Mesothelial cell of epicardium (in vitro differentiated cells): ENCODE measurements at places on chromosomes 16 and 17. TPM values are rescaled to one million over a fixed set of nuclear protein-coding genes. Genes with fewer than 3 reads are reported as not detected.

ZG16B gene
- total RNA-seq: 0.51 to 1.5 TPM (median 0.70 TPM) in 3 replicates

LRRC75A gene
- total RNA-seq: 4.0 to 4.5 TPM (median 4.3 TPM) in 3 replicates

PHOSPHO1 gene
- total RNA-seq: 0.25 to 0.40 TPM in 2 of 3 replicates, not detected in the other

DNA sequence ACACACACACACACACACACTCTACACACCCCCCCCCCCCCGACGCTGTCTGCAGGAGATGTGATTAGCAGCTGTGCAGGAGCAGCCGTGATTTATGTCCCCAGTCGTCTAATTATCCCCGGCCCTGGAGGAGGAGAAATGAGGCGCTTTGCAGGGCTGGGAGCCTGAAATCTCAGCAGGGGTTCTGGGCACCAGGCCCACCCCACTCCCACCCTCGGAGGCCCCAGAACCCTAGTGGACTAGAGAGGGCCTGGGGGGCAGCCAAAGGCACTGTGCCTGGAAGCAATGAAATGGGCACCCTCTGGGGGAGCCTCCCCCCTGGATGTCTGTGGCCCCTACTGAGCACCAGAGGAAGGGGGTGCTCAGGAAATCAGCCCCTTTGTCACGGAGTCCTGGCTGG lies 134.2 kb upstream of the CIBAR2 start:
- H3K4me3 ChIP-seq: no peak overlapping the region
- no peak overlapping the region for H3K27ac ChIP-seq
- peaks cover 1% of the 10 kb centered on the region for H3K36me3 ChIP-seq
- peaks cover 20% of the 10 kb centered on the region for H3K4me1 ChIP-seq

GRCh38 chr16:24367186-24367710 lies 111.1 kb downstream of the CACNG3 start:
- no peaks in the 10 kb centered on the region for H3K4me1 ChIP-seq
- no peak overlapping the region for H3K27ac ChIP-seq
- H3K36me3 ChIP-seq: no peaks in the 10 kb centered on the region

DNA sequence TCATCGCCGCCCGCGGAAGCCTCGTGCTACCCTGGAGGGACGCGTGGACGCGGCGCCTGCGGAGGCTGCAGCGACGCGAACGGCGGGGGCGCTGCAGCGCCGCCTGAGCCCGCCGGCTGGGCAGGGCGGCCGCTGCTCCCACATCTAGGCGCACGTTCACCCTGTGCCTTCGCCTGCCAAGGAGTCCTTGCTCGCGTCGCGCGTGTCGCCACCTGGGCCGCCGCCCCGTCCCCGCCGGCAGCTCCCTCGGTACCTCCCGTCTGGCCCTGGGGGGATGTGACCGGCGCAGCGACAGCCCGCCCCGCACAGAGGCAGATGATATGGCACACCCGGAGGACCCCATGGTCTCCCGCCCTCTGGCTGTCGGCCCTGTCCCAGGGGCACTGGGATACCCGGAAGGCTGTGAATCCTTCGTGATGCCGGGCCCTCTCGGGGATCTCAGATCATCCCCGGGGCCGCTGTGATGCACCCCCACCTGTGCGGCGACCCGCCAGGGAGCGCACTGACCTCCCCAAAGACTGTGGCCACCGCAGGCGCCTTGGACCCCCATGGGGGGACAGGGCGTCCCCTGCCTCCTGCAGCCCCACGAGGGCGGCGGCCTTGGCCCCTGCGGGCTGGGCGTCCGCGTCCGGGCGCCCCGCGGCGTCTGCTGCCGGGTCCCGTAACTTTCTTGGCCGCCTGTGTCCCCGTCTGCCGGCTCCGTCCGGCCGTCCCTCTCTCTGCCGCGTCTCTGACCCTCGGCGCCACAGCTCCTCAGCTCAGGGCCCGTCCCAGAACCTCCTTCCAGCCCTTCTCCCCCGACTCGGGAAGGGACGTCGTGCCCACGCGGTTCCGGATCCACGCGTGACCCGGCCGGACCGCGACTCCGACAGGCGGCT lies 689 bp upstream of the TBC1D24 start:
- H3K36me3 ChIP-seq: no peaks in the 10 kb centered on the region
- peaks cover 3% of the 10 kb centered on the region for H3K27me3 ChIP-seq
- peak; percentile 58 for DNase-seq
- peaks cover 33% of the 10 kb centered on the region for H3K4me1 ChIP-seq
- peak overlapping the region; percentile 65 for H3K4me3 ChIP-seq
- H3K27ac ChIP-seq: no peak overlapping the region

GRCh38 chr16:81738783-81739496 lies 40.2 kb upstream of the PLCG2 start:
- H3K27me3 ChIP-seq: peaks cover 8% of the 10 kb centered on the region
- no peak for DNase-seq
- H3K4me1 ChIP-seq: peaks cover 7% of the 10 kb centered on the region
- no peak overlapping the region for H3K27ac ChIP-seq
- H3K36me3 ChIP-seq: no peaks in the 10 kb centered on the region

DNA sequence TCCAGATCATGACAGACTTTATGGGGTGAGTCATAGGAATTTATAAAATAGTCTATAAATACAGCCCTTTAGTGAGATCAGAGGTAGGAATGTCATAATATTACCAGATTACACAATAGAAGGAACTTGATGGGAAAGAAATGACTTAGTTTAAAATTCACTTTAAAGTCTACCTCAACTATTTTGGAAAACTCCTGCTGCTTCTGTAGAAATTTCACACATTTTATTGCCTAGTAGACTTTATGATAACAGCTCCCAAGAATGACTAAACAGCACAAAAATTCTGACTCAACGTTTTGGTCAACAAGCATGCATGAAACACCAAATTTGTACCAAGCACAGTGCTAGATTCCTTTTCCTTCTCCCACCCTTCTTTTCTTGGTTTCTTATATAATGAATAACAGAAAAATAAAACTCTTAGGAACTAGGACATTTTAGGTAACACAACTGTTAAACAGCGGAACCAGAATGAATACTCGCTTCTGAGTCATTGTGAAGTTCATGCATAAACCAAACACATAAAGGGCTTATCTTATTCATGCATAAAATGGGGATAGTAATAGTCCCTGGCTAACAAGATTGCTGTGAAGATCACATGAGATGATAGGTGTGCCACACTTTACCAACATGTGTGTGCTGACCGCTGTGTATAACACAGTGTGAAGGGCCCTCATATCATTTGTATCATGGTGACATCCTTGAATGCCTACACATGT lies 243.9 kb downstream of the CDH8 start:
- H3K4me1 ChIP-seq: peaks cover 17% of the 10 kb centered on the region
- H3K4me3 ChIP-seq: no peak overlapping the region
- H3K36me3 ChIP-seq: peaks cover 2% of the 10 kb centered on the region

DNA sequence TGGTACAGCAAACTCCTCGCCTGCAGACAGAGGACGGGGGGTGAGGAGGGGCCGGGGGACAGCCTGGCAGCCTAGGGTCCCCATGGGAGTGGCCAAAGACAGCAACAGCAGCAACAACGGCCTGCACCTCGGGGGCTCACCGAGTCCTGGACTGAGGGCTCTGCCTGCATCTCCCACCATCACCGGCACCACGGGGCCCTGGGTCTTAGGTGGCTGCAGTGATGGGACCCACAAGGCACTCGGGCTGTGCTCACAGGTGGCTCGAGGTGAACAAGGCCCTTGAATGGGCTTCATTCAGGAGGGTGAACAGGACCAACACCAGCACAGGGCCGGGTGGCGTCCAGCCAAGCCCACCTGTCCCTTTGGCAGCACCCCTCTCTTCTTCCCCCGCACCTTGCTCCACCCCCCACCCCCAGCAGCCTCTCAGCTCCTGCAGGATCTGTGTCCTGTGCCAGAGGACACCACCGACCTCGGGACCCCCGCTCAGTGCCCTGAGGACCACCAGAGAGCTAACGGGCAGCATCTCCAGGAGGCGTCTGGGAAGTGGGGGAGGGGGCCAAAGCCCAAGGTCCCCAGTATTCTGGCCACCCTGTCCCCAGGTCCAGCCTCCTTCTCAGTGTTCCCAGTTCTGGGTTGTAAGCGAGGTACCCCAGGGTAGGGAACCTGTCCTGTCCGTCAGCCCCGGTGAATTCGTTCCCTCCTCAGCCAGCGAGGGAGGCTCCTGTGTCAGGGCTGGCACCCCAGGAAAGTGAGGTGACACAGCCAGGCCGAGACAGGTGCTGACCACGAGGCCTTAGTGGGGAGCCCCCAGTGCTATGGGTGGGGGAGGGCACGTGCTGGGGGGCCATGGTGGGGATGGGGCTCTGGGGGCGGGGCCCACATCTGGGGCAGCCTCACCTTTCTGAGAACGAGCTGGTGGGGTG lies 94.3 kb downstream of the TBC1D16 start:
- no peak overlapping the region for H3K27ac ChIP-seq
- no peaks in the 10 kb centered on the region for H3K27me3 ChIP-seq
- peaks cover 24% of the 10 kb centered on the region for H3K36me3 ChIP-seq

DNA sequence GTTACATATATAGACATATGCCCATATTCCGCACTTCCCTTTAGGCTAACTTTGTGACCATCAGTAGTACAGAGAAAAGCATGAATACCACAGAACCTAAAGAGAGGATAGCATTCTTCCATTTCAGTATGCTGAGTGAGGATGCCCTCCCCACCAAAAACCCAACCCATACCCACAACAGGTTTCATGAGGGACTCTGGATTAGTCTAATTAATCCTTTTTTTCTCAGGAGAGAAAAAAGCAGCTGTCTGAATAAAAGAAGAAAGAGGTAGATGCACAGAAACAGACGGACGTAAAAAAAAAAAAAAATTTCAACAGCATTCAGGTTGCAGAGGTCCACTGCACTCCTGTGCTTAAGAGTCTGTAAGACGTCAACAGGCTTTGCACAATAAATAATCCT lies 6.7 kb downstream of the MMD start:
- H3K4me3 ChIP-seq: no peak overlapping the region
- H3K4me1 ChIP-seq: peaks cover 15% of the 10 kb centered on the region
- H3K36me3 ChIP-seq: peaks cover 45% of the 10 kb centered on the region
- H3K27me3 ChIP-seq: no peaks in the 10 kb centered on the region

DNA sequence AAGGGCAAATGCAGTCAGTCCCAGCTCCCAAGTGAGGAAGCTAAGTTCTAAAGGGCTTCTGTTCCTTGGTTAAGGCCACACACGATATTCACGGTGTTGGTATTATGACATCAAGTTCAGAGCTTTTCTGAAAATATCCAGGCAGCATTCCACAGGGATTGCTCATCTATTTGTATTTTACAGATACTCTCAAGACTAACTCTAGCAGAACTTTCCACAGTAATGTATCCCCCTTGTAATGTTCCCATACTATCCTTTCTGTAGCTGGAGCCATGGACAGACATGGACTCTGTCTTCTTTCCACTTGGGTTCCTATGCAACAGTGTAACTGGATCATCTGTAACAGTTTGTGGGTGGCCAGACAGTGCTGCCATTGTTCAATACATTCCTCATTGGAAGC lies 13.5 kb downstream of the SDR42E1 start:
- no peaks in the 10 kb centered on the region for H3K27me3 ChIP-seq
- peaks cover 26% of the 10 kb centered on the region for H3K4me1 ChIP-seq
- no peak overlapping the region for H3K4me3 ChIP-seq

GRCh38 chr17:31480067-31480466 lies 88.6 kb downstream of the RAB11FIP4 start:
- H3K36me3 ChIP-seq: no peaks in the 10 kb centered on the region
- H3K4me1 ChIP-seq: no peaks in the 10 kb centered on the region
- DNase-seq: no peak
- no peak overlapping the region for H3K27ac ChIP-seq

- no peak overlapping the region for H3K4me3 ChIP-seq
- H3K36me3 ChIP-seq: peaks cover 5% of the 10 kb centered on the region
- DNase-seq: no peak
- peaks cover 4% of the 10 kb centered on the region for H3K4me1 ChIP-seq
- H3K27ac ChIP-seq: no peak overlapping the region
- H3K27me3 ChIP-seq: no peaks in the 10 kb centered on the region
Observed at GRCh38 chr17:19306160-19307111, 56.1 kb downstream of the B9D1 start.

DNA sequence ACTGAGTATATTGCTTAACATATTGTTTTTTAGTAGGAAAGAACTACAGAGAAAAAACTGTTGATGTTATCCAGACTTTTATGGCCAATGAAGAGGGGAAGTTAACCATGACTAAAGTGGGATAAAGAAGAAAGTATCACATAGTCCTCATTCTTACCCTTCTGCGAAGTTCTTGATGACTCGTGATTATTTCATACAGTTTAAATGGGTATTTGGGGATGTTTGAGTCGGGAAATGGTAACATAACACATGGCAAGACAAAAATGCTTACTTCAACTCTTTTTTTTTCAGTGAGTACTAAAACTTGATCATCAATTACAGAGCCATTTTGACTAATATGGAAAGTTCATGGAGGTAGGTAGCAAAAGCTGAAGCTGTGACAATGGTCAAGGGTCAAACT lies 4.9 kb downstream of the POLG2 start:
- no peak for DNase-seq
- no peaks in the 10 kb centered on the region for H3K27me3 ChIP-seq
- no peak overlapping the region for H3K4me3 ChIP-seq
- no peak overlapping the region for H3K27ac ChIP-seq

DNA sequence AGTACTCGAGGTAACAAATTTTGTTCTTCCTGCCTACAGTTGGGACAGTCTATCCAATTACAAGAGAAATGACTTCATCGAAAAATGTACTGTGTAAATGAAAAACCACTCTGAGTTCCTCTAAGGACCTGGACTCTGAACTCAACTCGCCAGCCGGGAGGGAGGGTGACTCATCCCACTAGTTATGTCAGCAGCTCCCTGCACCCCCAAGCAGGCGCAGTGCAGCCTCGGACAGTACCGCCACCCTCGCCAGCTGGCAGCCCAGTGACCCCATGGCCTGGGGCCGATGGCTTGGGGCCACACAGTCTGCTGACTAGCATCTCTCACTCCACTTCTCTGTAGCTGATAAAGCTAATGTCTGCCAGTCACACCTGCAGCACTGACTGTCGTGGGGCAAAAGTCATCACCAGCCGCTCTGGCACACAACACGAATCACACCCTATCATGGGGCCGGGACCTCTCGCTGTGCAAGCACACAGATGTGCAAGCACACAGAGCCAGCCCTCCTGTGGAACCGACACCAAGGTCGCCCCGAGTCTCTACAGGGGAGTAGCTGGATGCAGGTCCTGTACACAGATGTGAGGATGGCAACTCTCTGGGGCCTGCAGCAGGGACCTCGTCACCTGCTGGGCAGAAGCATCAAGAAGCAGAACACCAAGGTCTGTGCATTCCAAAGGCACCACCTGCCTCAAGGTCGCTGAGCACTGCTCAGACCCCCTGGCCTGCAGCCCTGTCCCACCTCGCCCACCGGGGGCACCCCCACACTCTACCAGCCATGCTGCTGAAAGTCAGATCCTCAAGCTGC lies 5.7 kb downstream of the CSNK1D start:
- peaks cover 24% of the 10 kb centered on the region for H3K36me3 ChIP-seq
- peak overlapping the region; percentile 66 for H3K27ac ChIP-seq
- H3K4me1 ChIP-seq: peaks cover 49% of the 10 kb centered on the region
- H3K27me3 ChIP-seq: no peaks in the 10 kb centered on the region
- DNase-seq: no peak
- H3K4me3 ChIP-seq: peak overlapping the region; percentile 28

GRCh38 chr17:11430751-11431150 lies 167.5 kb upstream of the DNAH9 start:
- H3K4me1 ChIP-seq: no peaks in the 10 kb centered on the region
- H3K36me3 ChIP-seq: no peaks in the 10 kb centered on the region
- H3K27me3 ChIP-seq: no peaks in the 10 kb centered on the region
